ENCODE measurements at places on chromosomes 4 and X.

GRCh38 chrX:37896511-37896890 is 49.1 kb upstream of the DYNLT3 start:
- no peak for DNase-seq

GRCh38 chr4:155403886-155404285 is 27.1 kb upstream of the MAP9 start:
- DNase-seq, result no peak

DNA sequence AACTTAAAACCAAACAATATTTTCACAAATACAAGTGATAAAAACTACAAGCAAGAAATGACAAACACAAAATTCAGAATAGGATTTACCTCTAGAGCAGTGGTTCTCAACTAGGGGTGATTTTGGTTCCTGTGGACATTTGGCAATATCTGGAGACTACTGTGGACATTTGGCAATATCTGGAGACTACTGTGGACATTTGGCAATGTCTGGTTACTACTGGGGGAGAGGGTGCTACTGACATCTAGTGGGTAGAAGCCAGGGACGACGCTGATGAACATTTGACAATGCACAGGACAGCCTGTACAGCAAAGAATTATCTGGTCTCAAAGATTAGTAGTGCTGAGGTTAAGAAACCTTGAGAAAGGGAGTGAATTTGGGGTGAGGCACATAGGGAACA is 169.8 kb downstream of the CLCN4 start:
- DNase-seq, result no peak

DNA sequence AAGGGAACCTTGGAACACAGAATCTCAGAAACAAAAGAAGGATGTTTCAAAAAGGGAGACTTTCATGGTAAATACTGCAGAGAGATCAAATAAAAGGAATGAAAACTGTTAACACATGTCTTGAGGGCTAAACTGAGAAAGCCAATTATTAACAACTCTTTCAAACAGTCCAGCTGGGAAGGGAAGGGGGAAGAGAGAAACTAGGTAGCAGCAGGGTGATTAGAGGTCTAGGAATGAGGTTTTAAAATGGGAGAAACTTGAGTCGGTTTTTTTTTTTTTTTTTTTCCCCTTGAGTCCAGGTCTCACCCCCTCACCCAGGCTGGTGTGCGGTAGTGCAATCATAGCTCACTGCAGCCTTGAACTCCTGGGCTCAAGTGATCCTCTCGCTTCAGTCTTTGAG is 4.3 kb downstream of the BCLAF3 start:
- no peak for DNase-seq

- no peak for DNase-seq
These were observed 163.2 kb upstream of the ETNPPL start for GRCh38 chr4:108926061-108926460.

GRCh38 chr4:4838051-4838935 is 21.2 kb upstream of the MSX1 start:
- DNase-seq, result no peak

DNA sequence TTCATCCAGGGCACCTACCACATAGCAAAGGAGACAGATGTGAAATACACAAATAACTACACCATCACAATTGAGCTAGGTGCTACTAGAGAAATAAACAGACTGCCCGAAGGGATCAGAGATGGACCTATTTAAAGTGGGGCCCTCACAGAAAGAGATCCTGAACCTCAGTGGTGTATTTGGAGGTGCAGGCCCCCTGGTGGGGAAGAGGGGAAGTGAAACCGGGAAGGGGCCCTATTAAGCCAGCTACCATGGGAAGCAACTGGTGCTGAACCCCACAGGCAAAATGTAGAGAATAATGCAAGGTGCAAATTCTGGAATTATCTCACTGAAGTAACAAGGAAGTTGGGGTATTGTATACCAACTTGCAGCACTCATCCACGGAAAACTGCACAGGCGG is 78.6 kb upstream of the FAM9A start:
- DNase-seq, result no peak

DNA sequence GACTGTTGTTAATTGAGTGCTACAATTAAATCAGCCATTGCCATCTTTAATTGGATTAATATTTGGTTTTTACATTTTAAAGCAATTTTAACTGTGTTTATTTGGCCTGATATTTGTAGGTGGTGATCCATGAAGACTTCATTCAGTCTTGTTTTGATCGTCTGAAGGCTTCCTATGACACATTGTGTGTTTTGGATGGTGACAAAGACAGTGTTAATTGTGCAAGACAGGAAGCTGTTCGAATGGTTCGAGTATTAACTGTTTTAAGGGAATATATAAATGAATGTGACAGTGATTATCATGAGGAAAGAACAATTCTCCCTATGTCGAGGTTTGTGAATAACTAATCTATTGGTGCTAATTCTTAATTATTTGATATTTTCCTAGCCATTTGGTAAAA is 82.6 kb downstream of the USP9X start:
- no peak for DNase-seq

- DNase-seq, result no peak
These were observed 663 bp upstream of the USP53 start for GRCh38 chr4:119211867-119212233.

GRCh38 chr4:17957688-17958087 is 63.9 kb downstream of the LCORL start:
- DNase-seq, result no peak

DNA sequence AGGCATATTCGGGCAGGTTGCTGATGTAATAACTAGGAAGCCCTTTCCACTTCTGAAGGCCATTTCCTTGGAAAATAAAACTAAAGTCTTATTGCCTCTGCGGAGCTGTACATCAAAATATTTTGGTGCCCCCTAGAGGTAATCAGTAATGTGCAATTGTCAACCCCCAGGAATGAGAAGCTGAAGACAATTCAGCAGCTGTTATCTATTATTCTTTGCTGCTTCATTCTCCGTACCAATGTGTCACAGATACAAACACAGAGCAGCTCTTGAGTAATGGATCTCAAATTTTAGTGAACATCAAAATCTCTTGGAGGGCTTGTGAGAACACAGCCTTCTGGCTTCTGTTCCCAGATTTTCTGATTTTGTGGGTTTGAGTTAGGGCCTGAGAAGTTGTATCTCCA is 3.5 kb upstream of the SLIT2 start:
- no peak for DNase-seq

DNA sequence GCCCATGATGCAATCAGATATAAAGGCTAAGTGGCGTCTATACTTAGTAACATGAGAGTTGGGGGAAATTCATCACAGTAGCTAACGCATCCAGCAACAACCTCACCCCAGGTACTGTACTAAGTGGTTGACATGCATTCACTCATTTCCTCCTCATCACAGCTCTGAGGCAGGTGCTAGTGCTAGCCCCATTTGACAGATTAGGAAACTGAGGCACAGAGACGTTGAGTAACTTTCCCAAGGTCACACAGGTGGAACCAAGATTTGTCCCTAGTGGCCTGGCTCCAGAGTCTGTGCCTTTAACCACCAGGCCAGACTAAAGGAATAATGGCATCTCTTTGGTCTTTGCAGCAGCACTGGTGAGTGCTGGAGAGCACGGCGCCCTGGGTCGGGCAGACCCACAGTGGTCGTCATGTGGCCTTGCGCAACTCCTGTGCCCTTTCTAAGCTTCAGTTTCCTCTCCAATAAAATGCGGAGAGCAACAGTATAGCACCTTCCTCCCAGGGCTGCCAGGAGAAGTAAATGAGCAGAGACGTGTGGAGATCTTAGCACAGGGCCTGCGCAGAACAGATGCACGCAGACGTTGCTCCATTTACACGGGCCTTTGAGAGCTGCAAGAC is 186.4 kb downstream of the BCOR start:
- no peak for DNase-seq

DNA sequence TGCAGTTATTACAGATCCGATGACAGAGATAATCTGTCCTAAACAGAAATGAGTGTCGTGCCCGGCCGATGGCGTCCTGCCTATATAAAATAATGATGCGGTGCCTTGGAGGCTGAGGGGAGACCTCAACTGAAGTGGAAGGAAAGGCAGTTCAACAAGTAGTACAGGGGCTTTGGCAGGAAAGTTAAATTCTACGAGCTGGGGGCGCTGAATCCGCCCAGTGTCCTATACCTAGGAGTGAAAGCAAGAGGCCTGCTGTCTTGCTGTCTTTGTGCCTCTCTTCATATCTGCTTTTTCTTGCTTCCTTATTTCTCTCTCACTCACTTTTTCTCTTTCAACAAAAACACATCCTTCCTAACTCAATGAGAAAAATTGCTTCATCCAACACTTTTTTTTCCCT is 82.2 kb upstream of the PRPS2 start:
- no peak for DNase-seq

- DNase-seq, result no peak
These were observed 16.3 kb downstream of the RTL5 start for GRCh38 chrX:72115380-72115779.

DNA sequence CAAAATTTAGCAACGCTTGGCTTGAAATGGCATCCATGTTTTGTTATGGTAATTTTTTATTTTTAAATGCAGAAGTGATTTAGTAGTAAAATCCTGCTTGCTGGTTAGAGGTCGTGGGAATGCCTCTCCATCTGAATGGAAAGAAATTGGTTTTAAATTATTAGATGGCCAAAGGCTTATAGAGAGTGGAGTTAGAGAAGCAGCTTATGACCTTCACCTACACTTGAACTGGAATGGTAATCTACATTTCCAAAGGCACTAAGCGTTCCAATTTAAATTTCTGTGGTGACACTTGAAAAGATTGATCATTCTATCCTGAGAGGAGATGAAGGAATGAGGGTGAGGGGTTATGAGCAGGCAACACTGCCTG is 280.7 kb downstream of the RAPGEF2 start:
- no peak for DNase-seq

DNA sequence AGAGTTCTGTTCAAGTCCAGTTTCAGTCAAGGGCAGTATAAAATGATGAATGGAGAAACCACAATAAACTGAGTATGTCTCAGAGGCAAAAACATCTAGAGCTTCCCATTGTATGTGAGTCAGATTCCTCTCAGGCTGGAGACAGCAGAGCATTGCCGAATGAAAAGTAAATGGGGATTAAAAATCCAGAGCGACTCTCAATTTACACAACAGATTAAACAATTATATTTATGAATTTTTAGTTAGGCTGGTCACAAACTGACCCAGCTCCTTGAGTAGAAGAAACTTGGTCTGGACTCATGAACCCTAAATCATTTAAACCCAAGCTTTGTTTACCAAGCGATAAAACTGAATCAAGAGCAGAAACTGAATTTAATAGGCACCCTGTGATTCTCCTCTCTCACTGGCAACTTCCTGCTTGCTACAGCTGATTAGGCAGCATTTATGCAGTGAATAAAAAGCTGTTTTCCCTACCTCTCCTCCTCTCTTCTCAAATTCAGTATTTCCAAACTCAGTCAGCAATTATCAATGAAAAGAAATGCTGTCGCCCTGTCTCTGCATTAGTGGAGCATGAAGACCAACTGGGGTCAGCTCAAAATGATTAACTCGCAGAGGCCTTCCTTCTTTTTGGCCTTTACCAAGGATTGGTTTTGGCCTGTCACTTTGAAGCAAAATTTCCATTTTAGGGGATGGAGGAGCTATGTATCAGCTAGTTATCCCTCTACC is 568.0 kb downstream of the PDHA2 start:
- no peak for DNase-seq

GRCh38 chrX:136210243-136210642 is 41.0 kb downstream of the MAP7D3 start:
- no peak for DNase-seq

- DNase-seq, result no peak
These were observed 317.7 kb upstream of the ANXA10 start for GRCh38 chr4:167774646-167775045.

GRCh38 chrX:100911731-100912130 is 17.0 kb downstream of the XKRX start:
- no peak for DNase-seq

DNA sequence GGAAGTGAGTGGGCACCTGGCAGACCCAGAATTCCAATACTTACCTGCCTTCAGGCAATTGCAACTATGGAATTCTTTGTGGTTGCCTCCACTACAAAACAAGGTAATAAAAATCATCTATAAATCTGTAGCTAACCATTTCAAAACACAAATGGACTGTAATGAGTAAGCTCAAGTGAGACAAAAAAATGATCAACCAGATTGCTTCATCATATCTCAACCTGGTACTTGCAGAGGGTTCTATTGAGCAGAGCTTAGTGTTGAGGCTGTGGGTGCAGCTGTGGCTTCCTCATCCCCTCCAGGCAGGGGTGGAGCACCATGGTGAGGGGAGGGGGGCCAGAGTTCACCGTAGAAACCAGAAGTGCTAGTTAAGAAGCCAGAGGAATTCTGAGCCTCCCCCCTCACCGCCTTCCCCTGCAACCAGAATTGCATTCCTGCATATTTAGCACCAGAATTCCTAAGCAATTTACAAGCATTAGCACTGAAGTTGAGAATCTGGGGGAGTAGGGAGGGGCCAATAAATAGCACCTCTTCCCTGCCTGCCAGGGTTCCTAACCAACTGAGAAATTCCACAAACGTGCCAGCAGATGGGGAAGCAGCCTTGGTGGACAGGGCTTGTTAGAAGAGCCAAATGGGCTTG is 11.5 kb downstream of the CTAG1A start:
- no peak for DNase-seq

GRCh38 chr4:26061248-26061986 is 147.4 kb downstream of the SMIM20 start:
- no peak for DNase-seq

DNA sequence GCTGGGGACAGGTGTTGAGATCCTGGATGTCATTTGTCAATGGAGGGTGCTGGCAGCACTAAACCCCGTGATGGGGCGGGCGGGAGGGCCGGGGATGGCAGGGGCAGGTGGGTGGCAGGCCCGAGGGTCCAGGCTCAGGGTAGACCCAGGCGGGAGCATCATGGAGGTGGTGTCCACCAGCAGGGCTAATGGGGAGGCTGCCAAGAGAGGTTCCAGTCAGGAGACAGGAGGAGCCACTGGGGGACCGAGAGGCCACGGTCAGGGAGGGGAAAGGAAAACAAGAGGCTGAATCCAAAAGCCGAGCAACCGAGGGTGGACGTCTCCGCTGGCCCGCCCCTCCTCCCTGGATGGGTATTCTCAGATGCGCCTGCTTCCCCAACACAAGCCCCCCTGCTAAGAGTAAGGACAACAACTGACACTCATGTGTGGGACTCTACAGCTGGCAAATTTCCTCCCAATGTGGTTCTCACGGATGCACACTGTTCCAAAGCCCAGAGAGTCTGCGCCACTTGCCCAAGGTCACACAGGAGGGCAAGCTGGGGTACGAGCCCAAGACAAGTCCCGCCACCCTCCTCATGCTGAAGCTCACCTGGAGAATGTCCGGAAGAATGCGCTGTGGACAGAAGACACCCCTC is 132.0 kb downstream of the CPZ start:
- DNase-seq, result no peak
